ENCODE measurements at places on chromosomes 11 and 22.

GRCh38 chr11:12156301-12157140 lies 46.1 kb downstream of the MICAL2 start:
- DNase-seq = no peak

GRCh38 chr11:19499999-19500398 lies 212.6 kb upstream of the NAV2 start:
- DNase-seq = no peak

DNA sequence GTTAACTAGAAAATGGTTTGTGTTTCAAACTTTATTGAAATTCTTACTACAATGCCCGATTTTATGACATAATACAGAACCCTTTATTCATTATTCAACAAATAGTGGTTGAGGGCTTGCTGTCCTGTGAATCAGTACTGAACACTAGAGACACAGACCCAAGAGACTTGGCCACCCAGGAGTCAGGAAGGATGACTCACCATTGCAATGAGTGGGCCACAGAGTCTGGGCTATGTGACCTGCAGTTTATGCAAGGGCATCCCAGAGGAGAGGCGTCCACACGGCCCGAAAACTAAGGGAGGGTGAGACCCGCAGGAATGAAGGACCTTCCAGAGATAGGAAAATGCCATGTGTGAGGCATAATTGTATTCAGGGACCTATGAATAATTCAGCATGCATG lies 143.8 kb upstream of the DDI1 start:
- no peak for DNase-seq

GRCh38 chr11:60378354-60378753 lies at the start of gene MS4A7:
Gene MS4A7, plus strand, starts transcription at chr11:60378532. Its CDS starts 4,610 bp downstream, at chr11:60383142.
- DNase-seq = no peak

GRCh38 chr11:119315131-119316015 lies 1.6 kb downstream of the MCAM start:
- no peak for DNase-seq

DNA sequence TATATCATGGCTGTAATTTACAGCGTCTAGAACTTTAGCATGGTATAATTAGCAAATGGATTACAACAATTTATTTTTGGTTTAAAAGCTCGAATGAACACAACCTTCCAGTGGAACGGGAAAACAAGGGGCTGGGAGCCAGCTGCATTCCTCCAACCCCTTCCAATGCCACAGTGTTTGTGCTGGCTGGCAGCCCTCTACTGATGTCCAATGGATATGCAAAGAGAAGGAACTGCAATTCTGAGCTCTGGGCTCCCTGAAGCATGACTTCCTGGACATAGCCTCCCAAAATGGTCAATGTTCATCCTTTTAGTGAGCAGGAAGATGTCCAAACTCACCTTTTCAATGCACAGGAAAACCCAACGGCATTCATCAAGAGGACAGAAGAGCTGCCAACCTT lies 288.3 kb downstream of the TENM4 start:
- DNase-seq = no peak

- DNase-seq = no peak
Measured at GRCh38 chr11:11265994-11266606, 87.0 kb downstream of the CSNK2A3 start.

- no peak for DNase-seq
Measured at GRCh38 chr11:113888848-113889247, 13.5 kb upstream of the USP28 start.

GRCh38 chr22:44464000-44464399 lies 34.0 kb downstream of the RTL6 start:
- no peak for DNase-seq

- DNase-seq = no peak
Measured at GRCh38 chr22:30829901-30830550, 135.4 kb downstream of the OSBP2 start.

DNA sequence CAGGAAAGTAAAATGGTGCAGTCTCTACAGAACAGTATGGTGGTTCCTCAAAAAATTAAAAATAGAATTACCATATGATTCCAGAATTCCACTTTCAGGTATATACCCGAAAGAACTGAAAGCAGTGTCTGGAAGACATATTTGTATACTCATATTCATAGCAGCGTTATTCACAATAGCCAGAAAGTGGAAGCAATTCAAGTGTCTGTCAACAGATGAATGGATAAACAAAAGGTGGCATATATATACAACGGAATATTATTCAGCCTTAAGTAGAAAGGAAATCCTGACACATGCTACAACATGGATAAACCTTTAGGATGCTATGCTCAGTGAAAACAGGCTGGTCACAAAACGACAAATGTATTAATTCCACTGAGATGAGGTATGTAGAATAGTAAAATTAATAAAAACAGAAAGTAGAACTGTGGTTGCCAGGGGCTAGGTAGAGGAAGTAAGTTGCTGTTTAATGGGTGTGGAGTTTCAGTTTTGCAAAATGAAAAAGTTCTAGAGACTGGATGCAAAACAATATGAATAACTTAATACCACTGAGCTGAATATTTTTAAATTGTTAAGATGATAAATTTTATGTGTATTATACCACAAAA lies 14.5 kb downstream of the SAA1 start:
- DNase-seq = no peak

- DNase-seq = no peak
Measured at GRCh38 chr22:44409211-44409973, 88.6 kb downstream of the RTL6 start.

GRCh38 chr11:93532806-93533205 lies 10.4 kb downstream of the SMCO4 start:
- no peak for DNase-seq

DNA sequence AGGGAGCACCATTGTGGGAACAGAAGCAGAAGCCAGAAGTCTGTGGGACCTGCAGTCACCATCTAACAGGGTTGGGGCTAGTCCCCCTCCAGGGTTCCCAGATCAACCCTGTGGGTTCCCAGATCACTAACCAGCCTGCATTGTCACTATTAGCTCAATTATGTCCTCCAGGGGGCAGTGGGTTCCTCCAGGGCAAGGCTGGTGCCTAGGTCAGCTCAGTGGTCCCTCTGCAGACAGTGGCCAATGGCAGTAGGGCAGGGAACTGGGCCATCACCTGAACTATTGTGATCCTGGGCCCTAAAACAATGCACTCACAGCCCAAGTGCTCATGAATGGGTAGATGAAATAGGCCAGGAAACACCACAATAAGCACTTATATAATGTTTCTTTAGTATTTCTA lies 18.8 kb upstream of the PRSS23 start:
- no peak for DNase-seq

- DNase-seq = no peak
Measured at GRCh38 chr11:64545619-64546018, 45.4 kb upstream of the SLC22A12 start.

DNA sequence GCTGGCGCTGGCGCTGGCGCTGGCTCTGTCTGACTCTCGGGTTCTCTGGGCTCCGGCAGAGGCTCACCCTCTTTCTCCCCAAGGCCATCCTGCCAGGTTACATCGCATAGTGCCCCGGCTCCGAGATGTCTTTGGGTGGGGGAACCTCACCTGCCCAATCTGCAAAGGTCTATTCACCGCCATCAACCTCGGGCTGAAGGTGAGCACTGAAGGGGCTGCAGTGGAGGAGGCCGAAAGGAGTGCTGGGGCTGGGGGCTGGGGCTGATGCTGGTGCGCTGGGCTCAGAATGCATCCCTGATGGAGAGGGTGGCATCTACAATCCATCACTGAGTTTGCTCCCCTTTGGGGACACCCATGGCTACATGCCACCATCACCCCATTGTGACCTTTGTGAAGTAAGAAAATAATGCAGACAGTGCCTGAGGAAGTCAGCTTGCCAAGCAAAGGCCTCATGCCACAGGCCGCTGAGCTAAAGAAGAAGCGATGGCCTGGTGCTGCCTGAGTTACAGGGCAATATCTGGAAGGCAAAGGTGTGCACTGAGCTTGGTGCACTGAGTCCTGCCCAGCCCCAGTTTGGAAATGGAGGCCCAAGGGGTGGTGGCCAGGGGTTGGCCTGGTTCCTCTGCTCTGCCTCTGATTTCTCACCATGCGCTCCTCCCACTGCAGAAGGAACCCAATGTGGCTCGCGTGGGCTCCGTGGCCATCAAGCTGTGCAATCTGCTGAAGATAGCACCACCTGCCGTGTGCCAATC lies 620 bp downstream of the SMPD1 start:
- no peak for DNase-seq

DNA sequence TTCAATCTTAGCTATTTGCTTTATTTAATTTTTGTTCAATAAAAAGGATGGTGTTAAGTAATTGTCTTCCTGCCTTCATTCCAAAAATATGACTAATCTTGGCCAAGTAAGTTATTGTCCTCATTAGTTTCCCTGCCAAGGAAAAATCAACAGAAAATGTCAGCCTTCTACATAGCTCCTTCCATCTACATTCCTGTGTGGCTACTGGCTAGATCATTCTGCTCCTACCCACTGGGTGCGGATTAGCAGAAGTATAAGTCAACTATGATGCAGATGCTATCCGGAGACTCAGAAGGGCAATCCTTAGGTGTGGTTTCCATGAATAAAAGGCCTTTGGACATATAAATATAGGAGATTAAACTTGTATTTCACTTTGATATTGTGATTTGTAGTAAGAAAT lies 154.4 kb downstream of the SBF2 start:
- no peak for DNase-seq

DNA sequence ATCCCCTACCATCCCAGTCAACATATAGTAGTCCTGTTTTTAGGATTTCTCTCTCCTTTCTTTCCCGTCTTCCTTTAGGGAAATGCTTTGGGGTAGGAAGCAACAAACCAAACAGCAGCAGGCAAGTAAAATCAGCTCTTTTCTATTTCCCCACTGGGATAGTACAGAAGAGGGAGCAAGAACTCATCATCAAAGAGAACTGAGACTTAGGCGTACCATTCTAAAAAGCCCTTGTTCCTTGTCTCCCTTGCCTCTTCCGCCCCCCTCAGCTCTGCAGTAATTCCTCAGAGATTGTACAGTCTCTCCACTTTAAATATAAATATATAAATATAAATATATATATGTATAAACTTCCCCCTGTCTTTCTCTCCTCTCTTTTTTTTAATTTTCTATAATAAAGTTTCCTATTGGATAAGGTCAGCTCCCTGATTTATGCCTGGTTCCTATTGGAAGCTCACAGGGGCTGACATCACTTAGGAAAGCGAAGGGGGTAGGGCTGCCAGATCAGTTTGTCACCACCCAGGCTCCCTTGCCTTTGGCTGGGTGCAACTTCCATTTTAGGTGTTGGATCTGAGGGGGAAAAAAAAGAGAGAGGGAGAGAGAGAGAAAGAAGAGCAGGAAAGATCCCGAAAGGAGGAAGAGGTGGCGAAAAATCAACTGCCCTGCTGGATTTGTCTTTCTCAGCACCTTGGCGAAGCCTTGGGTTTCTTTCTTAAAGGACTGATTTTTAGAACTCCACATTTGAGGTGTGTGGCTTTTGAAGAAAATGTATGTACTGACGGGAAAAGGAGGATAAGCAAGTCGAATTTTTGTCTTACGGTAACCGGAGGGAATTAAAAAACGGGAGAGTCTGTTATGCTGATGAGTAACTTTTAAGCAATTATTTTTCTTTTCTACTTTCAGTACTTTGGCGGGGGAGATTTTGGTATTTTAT lies at the start of gene CTNND1:
Gene CTNND1 (plus strand): TSS at position 502 of the 934 bp plus-strand sequence. CDS start 29,677 bp downstream, outside the sequence.
- DNase-seq = no peak

DNA sequence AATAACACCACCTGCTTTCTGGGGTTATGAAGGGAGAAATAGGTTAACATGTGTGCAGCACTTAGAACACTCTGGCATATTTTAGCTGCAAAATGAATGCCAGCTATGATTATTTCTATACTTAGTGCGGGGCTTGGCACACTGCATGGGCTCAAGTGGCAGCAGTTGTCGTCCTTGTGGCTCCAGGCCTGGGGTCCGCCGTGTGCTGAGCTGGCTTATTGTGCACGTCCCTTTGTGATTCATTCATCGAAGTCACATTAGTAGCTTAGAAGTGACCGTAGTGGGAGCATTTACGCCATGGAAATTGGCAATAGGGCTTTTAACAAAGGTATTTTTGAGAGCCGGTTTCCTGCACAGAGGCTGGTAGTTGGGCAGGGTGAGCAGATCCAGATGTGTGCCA lies 4.2 kb downstream of the RASD2 start:
- no peak for DNase-seq

DNA sequence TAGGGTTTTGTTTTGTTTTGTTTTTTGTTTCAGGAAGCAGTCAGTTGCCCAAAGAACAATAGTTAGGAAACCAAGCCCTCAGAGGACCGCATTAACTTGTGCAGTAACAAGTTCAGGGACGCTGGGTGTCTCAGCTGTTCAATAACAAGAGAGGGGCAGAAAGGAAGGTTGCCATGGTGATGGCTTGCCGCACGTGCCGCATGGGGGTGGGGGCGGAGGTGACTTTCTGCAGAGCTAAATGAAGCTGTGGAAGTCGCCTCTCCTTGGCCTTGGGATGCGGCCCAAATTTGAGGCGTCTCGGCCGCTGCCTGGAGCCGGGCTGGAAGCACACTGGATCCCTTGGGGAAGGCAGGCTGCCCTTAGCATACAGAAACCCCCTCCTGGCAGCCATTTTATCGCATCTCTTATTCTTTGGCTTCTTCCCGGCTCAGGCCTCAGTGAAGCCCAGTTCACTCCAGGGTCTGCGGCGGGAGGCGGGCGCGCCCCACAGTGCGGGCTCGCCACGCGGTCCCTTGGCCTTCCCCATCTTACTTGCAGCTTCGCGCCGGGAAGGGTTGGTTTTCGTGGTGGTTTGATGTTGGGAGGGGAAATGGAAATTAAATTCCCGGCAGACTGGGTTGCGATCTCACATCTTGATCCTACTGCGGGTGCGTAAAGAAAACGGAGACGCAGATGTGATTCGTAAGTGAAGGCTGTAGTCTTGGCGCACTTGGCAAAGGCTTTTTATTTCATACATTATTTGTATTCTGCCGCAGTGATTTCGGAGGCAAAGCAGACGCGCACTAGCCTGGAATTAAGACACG lies 94.3 kb downstream of the SLC17A6 start:
- no peak for DNase-seq

GRCh38 chr11:58844361-58845005 lies at the start of gene GLYATL2:
Gene GLYATL2, minus strand, starts transcription at chr11:58844704. Its CDS starts 5,092 bp downstream, at chr11:58839612.
- no peak for DNase-seq

DNA sequence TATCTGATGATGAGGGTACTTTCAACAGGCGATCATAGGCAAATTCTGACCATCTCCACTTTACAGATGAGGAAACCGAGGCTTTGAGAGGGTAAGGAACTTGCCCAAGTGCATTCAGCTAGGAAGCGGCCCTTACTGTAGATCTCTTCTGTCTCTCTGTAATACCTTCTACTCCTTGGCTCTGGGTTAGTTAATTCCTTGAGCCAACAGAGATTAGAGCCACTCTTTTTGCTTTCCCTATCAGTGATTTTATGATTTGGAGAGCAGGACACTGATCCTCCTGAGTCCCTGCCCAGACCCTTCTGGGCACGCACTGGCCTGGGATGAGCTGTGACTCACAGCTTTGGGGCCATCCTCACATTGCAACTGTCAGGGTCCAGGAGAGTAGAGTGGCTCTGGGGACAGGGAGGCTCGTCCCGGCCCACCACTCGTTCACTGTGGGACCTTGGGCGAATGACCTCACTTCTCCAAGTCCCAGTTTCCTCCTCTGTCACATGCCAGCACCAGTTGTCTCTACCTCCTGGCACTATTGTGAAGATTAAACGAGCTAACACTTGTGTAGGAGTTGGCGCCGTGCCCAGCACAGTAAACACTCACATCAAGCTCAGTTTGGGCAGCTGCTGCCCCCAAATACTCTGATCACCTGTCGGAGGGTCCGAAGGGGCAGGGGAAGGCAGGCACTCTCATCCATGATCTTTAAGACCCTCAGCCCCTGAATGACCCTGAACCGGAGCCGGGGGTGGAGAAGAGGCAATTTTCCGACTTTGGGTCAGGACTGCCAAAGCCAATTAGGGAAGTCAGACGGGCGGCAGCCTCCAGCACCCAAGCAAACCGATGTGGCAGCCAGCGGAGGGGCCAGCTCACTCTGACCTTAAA lies 235.0 kb downstream of the MIAT start:
- no peak for DNase-seq
